ENCODE measurements at places on chromosomes 16 and 17. TPM values are rescaled to one million over a fixed set of nuclear protein-coding genes. Genes with fewer than 3 reads are reported as not detected.

Gene NPB
- total RNA-seq: 0.28 TPM

Gene CHST4
- total RNA-seq: not detected

Gene CPHXL2
- not detected for total RNA-seq

Gene CES3
- total RNA-seq: 0.14 TPM

Measured in smooth muscle cell of bladder (primary cell).